DMS 273 treated with DMSO at 0.1 percent for 48 hours (cell line): ENCODE measurements at places on chromosomes 5 and 9.

GRCh38 chr5:58369513-58370190, 90.2 kb downstream of the PLK2 start:
- no peak for DNase-seq

DNA sequence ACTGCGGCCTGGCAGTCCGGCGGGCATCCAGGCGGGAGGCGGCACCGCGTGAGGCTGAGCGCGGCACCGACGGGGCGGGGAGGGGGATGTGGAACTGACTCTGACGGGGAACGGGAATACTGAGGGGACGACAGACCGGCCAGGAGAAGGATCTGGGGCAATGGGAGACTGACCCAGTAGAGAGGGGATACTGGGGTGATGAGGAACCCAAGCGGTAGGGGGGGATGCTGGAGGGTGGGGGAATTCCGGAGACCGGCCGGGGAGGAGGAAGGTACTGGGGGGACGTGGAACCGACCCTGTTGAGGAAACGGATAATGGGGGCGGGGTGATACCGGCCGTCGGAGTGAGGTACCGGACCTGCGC, 423 bp downstream of the IPPK start:
- no peak for DNase-seq

- DNase-seq: no peak
These were observed 2.0 kb downstream of the LARP1 start for GRCh38 chr5:154756868-154757813.

GRCh38 chr9:3879315-3879714, 353.5 kb upstream of the RFX3 start:
- peak; percentile 60 for DNase-seq

GRCh38 chr9:91562416-91562815, 138.8 kb upstream of the NFIL3 start:
- DNase-seq: no peak

DNA sequence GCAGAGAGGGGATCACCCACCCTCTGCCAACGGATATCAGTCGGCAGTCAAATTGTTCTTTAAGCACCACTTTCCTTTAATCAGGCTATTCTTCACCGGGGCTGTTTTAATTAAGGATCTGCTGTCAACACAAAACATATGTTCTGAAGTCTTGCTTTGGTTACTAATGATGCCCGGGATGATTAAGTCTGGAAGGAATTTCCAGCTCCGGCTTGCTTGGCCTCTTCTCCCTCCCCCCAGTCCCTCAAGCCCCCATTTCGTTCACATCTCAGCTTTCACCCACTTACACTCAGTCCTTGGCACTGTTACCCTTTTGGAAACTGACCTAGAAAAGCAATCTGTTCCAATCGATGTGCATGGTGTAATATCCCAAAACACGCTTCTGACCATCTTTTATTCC, 74.7 kb downstream of the MSX2 start:
- DNase-seq: no peak

GRCh38 chr5:125559296-125559695, 812.9 kb upstream of the ZNF608 start:
- DNase-seq: no peak

GRCh38 chr9:128297221-128297773, 21.2 kb downstream of the SWI5 start:
- no peak for DNase-seq

GRCh38 chr5:148666353-148666752, 12.0 kb upstream of the HTR4 start:
- no peak for DNase-seq

DNA sequence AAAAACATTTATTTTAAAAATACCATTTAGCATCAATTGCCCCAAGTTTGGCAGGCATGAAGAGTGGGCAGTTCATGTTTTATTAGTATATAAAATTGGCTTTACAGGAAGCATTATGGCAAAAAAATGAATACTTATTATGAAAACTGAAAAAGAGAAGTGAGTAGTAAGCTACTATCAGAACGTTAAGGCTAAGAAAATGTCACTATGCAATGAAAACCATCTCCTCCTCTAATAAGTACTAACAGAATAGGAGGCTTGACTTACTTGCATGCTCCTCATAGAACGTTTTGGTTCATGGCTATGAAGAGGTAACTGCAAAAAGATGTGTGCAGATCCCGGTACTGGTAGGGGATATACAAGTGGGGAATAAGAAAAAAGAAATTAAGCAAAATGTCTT, 23.6 kb downstream of the TICAM2 start:
- DNase-seq: no peak

DNA sequence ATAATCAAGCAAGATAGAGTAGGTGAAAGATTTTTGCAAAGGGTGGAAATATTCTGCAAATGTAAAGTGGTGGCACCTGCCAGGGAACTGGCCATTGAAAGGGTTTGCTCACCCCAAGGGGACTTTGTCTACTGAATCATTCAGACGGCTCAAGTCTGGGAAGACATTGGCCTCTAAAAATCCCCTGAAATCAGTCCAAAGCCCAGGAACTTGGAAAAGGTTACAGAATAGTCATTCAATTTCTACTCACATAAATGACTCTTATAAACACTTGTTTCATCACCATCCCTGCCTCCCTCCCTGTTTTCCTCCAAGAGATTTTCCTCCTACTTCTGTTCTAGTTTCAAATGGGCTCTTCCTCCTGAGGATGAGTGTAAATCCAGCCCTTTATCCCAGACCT, 28.5 kb downstream of the ZNF366 start:
- no peak for DNase-seq

GRCh38 chr9:113516840-113517577, 53.5 kb downstream of the RGS3 start:
- DNase-seq: no peak

DNA sequence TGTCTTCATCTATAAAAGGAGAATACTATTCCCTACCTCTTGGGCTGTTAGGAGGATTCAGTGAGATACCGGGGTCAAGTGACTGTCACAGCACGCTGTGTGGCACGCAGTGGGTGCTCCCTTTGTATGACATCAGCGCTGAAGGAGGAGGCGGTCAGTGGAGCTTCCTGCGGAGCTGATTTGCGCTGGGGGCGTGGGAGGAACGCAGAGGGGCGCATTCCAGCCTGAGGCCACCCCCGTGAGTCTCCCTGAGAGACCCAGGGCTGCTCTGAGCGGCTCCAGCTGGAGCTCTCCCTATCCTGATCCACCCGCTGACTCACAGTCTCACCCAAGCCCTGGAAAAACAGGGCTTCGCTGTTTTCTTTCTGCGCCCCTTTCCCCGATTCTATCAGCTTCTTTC, 24.3 kb upstream of the NEURL1B start:
- no peak for DNase-seq

- DNase-seq: no peak
These were observed 250.4 kb downstream of the RFK start for GRCh38 chr9:76143834-76144233.

GRCh38 chr5:15579193-15579990, 79.4 kb downstream of the FBXL7 start:
- no peak for DNase-seq

GRCh38 chr9:131769361-131769760, 29.5 kb upstream of the RAPGEF1 start:
- no peak for DNase-seq

- DNase-seq: no peak
These were observed 108.1 kb downstream of the LHFPL2 start for GRCh38 chr5:78540335-78541085.

DNA sequence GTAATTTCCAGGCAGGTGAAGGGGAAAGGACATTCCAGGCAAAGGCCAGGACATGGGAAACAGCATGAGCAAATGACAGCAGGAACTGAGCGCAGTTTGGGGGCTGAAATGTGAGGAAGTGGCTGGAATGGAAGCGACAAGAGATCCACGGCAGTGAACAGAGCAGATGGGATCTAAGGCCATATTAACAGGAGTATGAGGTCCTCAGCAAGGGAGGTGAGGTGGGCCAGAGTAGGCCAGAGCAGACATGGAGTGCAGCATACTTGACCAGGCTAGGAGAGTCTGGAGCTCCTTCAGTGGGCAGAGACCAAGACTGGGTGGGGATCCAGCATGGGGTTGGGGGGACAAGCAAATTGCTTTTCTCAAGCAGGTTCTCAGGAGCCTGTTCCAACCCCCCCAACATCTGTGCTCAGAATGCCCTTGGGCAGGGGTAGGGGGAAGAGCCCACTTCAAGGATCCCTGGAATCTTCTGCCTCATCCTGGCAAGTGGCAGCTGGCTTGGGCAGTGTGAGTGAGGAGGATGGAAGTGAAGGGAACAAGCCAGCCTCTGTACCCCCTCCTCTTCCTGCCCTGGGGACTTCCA, 34.5 kb downstream of the DAB2IP start:
- DNase-seq: no peak

GRCh38 chr5:135399794-135400542, 937 bp upstream of the MACROH2A1 start:
- DNase-seq: no peak

- DNase-seq: no peak
These were observed 50.8 kb downstream of the PLCXD3 start for GRCh38 chr5:41459557-41459956.

- DNase-seq: no peak
These were observed 189.5 kb downstream of the SEMA5A start for GRCh38 chr5:9356351-9356825.

GRCh38 chr9:117034866-117035265, 347.8 kb downstream of the TRIM32 start:
- DNase-seq: no peak

DNA sequence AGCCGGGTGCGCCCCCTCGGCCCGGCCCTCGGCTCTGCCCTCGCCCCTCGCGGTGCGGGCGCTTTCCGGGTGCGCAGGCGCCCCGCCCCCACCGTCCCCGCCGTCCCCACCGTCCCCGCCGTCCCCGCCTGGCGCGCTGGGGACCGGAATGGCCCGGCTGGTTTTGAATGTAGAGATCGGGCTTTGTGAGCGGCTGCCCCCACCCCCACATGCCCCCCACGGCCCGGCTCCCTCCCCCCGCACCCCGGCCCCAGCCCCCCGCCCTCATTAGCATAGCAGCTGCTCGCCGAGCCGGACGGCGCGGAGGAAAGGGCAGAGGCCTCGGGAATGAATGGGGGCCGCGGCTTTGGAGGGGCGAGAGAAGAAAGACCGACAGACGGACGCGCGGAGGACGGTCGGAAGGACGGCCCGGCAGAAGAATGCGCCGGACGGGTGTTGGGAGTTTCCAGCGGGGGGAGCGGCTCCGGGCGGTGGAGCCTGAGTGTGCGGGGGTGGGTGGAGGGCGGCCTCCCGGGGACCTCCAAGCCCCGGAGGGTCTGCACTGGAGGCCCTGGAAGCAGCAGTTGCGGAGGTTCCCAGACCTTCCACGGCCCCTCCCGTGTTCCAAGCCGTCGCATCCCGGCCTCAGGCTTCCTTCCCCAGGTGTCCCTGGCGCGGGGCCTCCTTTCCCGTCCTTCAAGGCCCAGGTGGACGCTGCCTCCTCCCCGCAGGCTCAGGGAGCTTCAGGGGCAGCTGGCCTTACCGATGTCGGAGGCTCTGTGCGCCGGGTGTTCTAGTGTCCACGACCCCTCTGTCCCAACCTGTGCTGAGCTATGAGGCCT, 6.0 kb downstream of the NRARP start:
- DNase-seq: no peak

DNA sequence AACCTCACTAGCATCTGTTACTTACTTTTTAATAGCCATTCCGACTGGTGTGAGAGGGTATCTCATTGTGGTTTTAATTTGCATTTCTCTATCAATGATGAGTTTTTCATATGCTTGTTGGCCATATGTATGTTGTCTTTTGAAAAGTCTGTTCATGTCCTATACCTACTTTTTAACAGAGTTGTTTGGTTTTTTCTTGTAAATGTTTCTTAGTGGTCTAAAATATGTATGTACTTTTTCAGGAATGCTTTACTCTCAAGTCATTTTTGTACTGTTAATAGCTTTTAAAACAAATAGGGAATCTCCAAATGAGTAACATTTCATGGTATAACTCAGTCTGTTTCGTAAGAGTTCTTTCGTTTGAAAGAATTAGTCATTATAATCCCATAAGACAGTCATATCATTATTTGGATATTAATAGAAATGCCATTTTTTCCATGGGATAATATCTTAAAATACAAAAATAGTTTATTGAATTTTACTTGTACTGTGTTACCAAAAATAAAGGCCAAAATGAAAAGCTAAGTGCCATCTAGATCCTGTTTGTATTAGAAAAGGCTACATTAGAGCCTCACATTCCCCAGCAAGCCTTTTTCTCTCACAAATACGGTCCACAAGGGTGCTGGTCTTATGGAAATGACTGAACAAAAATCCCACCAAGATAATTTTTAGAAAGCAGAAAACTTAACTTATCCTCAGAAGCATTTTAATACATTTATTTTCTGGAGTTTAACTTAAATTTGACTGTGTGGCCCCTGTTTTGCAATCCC, 247.7 kb downstream of the PJA2 start:
- DNase-seq: no peak

DNA sequence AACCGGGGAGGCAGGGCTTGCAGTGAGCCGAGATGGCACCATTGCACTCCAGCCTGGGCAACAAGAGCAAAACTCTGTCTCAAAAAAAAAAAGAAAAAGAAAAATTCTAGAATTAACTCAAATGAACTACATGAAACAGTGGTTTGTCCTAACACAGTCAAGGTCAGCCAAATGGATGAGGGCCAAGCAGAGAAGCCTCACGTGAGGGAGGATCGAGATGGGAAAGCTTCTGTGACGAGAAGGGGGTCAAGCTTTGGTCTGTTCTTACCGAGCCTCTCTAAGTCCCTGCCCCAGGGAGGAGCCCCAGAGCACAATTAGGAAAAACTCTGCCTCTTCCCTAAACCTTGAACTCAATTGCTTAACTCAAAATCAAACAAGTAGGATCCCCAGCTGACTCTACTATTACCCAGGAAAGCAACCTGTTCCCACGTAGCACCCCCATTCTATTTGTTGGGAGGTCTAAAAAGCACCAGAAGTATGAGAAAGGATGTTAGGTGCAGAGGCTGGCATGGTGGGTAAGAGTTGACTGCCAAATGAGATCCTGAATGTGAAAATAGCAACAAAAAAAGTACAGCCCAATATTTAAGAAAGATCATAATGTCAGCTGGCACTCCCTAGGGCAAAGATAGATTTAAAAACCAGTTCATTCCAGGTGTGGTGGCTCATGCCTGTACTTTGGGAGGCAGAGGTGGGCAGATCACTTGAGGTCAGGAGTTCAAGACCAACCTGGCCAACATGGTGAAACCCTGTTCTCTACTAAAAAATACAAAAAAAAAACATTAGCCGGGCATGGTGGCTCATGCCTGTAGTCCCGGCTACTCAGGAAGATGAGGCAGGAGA, 7.2 kb downstream of the ALDH7A1 start:
- no peak for DNase-seq

DNA sequence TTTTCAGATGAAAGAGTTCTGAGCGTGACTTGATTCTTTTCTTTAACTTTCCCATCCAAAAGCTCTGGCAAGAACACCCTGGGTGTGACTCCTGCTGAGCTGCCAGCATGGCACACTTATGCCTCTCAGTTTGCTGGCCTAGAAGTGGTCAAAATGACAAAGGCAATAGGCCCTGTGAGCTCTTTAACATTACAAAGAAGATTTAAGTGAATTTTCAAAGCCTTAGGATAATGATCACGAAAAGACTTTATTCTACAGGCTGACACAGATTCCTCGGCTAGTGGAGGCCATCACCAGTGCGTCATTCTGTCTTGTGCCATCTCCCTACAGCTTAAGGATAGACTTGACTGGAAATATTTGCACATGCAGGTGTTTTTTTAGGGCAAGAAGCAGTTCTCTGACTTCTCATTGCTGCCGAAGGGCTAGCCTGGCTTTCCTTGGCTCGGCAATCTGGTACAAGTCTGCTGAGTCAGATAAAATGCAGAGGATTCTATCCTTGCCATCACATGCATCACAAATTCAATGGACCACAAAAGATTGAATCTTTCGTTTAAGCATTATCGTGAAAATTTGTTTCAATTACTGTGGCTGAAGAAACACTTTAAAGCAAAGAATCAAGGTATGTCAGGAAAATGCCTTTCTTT, 311.5 kb downstream of the COX7C start:
- no peak for DNase-seq
